ENCODE measurements at places on chromosomes 6 and 20.

GRCh38 chr20:58748618-58749017 lies 56.0 kb downstream of the NPEPL1 start:
- DNase-seq = no peak

DNA sequence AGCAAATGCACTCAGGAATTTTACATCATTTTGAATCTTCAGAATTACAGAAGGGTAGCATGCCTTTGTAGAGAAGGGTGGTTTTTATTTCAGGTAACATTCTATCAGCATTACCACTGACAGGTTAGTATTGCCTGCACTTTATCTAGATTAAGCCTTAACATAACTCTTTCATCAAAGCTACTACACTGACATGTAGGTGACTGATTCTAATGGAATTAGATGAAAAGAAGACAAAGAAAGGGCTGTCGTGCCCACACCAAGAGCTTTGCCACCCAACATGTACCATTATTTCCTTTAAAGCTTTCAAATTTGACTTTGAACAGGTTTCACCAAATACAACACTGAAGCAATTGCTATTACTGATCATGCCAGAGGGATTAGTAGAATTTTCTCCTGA lies 551.9 kb downstream of the EYS start:
- no peak for DNase-seq

- DNase-seq = no peak
These were observed 281.2 kb upstream of the SUPT3H start for GRCh38 chr6:45658958-45659357.

GRCh38 chr6:153117986-153118879 lies 12.8 kb downstream of the RGS17 start:
- DNase-seq = no peak

DNA sequence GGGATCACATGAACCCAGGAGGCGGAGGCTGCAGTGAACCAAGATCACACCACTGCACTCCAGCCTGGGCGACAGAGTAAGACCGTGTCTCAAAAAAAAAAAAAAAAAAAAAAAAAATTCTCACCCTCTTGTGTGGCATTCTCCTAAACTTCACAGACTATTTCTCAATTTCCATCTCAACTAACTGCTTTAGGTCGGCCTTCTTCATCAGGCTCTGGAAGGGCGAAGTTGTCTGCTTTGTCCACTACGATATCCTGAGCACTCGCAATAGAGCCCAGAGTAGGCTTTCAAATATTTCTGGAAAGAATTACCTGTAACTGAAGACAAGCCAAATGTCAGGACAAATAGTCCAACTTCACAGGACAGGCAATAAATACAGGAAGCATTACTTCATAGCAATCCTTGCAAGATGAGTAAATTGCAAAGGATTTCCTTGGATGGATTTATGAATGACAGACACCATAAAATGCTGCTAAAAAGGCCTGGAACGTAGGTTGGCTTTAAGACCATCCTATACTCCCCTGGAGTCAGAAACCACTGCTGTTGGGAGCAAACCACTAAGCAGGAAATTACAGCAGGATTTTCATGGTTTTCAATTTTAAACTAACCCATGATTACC lies 116.3 kb upstream of the SLC2A12 start:
- DNase-seq = no peak

DNA sequence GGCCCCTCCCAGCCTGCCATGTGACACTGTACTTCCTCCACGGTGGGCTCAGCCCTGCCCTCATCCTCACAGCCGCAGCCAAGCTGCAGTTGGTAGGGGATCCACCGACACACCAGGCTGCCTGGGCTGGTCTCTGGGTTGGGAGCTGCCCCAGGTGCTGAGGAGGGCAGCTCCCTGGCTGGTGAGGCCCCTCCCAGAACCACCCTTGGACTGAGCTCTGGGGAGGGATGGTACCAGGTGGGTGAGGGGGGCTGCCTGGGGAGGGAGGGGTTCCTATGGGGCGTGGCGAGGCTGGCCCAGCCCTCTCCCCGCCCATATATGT lies 185 bp upstream of the TNFRSF6B start:
- DNase-seq = no peak

DNA sequence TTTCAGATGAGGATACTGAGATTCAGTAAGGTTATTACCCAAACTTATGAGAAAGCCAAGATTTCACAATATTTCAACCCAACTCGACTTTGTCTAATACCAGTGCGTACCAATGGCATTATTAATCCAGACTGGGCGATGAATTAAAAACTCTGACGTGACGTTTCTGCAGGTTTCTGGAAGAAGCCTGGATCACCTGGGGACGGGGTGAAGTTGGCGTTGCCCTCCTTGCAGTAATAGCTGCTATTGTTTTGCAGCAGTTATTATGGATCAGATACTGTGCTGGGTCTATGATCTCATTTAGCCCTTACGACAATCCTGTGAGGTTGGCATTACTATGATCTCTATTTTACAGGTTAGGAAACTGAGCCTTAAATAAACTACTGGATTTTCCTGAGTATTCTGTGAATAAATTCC lies 569 bp upstream of the CDC5L start:
- peak; percentile 52 for DNase-seq

DNA sequence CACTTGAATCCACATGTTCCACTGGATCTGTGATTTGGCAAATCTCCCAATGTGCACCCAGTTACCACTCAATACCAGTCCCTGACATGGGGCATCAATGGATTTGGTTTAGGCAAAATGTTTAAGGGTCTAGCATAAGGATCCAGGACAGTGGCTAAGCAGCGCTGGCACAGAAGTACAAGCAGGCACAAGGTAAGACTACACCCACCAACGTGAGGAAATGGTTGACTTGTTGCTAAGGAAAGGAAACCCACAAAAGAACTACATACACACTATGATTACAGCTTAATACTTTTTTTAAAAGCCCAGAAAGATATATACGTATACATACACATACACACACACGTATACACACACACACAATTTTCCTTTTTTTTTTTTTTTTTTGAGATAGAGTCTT lies 79.0 kb downstream of the DNAAF9 start:
- no peak for DNase-seq

DNA sequence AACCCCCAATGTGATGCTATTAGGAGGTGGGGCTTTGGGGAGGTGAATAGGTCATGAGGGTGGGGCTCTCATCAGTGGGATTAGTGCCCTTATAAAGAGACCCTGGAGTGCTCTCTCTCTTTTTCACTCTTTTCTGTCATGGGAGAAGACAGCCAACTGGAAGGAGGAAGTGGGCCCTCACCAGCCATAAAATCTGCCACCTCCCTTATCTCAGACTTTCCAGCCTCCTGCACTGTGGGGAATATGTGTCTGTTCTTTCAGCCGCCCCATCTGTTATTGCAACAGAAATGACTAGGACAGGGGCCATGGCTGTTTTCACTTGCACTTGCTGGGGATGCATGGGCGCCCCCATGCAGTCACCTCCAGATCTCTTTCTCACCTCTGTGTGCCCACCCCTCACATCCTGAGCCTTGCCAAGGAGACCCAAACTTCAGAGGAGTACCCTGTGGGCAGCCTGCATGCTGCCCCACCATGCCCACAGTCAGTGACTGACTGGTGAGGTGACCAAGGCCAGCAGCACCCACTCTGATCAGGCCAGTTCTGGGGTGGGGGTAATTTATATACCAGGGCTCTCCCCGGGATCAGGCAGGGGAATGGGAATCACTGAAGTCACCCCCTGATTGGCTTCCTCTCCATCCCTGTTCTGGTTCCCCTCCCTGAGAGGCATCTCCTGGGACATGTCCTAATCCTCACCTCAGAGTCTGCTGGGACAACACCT lies 118.4 kb downstream of the ANKRD60 start:
- DNase-seq = no peak

DNA sequence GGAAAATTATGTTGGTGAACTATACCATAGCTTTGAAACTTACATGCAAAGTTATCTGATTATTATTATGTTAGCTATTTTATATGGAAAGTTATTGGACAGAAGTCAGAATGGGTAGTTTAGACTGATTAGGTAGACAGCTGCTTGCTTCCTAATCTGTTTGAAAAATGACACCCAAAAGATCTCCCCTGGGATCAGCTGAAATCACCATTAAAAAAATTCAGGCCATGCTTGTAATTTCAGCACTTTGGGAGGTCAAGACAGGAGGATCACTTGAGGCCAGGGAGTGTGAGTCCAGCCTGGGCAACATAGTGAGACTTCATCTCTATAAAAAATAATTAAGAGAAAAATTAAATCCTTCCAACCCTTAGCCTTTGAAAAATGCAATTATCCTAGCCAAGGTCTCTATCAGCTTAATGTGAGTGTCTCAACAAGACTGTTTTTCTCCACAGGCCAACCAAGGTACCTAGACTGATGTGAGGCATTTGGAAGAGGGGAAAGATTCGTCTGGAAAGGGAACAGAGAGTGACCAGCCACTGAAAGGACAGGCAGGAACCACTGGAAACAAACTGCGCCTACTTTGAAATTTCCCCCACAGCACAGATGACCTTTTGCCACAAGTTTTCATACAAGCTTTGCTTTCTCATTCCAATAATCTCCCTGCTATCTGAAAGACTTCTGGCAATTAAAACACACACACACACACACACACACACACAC lies 232.3 kb downstream of the GMPR start:
- DNase-seq = no peak

- DNase-seq = no peak
These were observed 92.3 kb downstream of the FIG4 start for GRCh38 chr6:109783250-109783986.
